A549 (cell line): ENCODE measurements at places on chromosomes 16 and 17.
A peak's percentile ranks its signal among the peaks of the same experiment; 100 is the strongest.

- DNase-seq, result no peak
Measured at GRCh38 chr17:8151641-8152111, 528 bp downstream of the PER1 start.

GRCh38 chr17:74569020-74570003 is 2.0 kb upstream of the CD300H start:
- DNase-seq, result peak; percentile 94

GRCh38 chr17:71793518-71793917 is 327.3 kb upstream of the SOX9 start:
- DNase-seq, result no peak

DNA sequence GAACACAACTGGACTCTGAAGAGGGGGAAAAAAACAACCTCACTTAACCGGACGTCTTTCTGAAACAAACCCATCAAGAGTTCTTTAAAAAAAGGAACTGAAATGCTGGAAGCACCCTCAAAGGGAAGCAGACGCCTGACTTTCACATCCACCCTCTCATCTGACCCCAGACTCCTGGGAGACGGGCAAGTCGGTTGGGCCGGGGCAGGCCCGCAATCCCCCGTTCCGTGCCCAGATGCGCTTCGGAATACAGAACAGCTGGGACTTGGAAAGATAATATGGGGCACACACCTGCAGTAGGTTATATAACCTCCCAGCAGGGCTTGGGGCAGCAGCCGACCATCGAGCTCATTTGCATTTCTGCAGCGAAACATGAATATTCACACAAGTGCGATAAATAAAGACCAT is 3.7 kb downstream of the ARHGAP27 start:
- no peak for DNase-seq

- no peak for DNase-seq
Measured at GRCh38 chr16:72850853-72851252, 197.1 kb downstream of the ZFHX3 start.

GRCh38 chr17:42989726-42990652 is 8.2 kb upstream of the RPL27 start:
- peak; percentile 64 for DNase-seq

DNA sequence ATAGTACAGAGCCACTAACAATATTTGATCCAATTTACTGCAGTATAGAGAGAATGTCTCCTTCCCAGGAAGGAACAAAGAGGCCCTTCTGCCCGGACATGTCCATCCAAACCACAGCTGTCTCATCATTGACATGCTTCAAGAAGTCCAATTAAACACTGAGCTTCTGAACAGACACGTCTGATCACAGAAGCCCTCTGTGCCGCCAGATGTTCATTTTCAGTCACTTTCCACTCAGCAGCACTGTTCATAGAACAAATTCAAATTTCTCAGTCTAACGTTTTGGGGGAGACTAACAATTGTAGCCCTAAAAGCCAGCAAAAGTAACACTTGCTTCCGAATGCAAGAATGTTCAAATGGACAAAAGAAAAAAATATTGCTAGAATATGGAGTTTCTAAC is 15.3 kb downstream of the ZC3H7A start:
- DNase-seq, result no peak

GRCh38 chr16:2223942-2224486 is 623 bp downstream of the E4F1 start:
- DNase-seq, result peak; percentile 53

DNA sequence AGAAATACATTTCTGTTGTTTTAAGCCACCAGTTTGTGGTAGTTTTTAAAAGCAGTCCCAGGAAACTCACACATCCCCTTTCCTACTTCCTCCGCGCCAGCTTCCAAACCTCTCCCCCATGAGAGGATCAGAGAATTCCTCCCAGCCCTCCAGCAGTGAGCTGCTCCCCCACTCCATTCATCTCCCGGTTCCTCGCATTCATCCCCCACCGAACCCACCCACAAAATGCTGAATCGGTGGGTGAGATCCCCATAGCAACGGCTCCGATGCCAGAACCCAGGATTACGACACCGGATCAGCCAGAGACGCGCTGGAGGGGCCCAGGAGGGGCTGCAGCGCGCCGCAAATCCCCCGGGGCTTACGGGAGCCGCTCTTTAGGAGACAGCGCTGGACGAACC is 251.4 kb upstream of the RPL38 start:
- no peak for DNase-seq

DNA sequence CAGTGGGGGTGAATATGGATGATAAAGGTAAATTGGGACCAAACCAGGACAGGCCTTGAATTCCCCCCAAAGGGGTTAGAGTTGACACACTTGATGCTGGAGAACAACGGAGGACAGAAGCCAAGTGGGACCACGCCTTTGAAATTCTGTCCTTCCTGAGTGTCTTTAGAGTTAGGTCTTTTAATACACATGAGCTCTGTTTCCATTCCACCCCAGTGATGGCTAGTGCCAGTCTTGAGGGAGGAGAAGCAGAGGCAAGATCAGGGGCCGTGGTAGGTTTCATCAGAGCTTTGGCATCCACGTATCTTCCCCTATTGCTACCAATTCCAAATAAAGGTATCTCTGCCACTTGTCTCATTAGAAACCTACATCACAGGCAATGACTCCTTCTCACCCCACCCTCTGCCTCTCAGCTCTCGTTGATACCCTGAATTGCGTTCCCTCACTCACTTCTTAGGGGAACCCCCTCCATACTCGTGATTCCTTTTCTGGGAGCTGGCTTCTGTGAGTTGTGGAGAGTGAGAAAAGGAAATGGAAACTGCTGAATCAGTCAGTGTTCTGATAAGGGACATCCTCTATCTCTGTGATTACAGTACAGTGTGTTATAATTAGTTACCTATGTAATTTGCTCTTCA is 2.4 kb upstream of the CCL3L1 start:
- DNase-seq, result no peak
